Fibroblast of skin of right biceps (primary cell): ENCODE measurements at places on chromosomes 5 and 9.

DNA sequence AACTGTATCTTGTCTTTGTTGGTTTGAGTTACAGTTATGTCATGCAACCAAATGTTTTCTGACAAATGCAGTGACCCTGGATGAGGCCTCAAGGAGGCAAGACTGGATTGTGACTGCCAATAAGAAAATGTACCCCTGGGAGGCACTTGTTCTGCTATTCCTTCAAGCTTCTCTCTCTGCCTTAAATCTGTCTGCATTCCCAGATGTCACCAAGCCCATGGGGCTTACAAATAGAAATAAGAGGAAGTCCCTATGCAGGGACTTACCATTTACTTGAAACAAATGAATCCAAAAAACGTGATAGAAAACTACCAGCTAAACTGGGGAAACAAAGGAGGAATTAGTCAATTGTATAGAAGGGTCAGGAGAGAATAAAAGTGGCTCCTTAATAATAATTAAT, 8.2 kb upstream of the PARP8 start:
- no peak for DNase-seq

DNA sequence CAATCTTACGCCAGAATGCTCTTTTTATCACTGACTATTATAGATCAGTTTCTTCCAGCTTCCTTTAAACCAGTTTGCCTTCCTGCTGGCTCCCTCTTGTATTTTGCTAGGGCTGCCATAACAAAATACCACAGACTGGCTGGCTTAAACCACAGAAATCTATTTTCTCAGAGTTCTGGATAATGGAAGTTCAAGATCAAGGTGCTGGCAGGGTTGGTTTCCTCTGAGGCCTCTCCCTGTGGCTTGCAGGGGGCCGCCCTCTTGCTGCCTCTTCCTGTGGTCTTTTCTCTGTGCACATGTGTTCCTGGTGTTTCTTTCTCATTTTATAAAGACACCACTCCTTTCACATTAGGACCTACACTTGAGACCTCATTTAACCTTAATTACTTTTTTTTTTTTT, 6.8 kb upstream of the FXN start:
- no peak for DNase-seq

DNA sequence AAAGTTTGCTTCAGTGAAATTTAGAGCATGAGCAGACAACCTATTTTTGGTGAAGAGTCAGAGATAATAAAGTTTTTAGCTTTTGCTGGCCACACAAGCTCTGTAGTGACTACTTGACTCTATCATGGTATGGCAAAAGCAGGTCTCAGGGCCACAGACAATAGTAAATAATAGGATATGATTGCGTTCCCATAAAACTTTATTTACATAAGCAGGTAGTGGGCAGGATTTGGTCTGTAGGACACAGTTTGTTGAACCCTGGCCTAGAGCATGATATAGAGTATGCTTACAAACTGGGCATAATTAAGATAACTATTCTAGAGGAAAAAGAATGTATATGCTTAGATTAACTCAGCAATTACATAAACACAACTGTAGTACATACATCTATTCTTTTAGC, 30.1 kb downstream of the ITGA1 start:
- DNase-seq, result no peak

DNA sequence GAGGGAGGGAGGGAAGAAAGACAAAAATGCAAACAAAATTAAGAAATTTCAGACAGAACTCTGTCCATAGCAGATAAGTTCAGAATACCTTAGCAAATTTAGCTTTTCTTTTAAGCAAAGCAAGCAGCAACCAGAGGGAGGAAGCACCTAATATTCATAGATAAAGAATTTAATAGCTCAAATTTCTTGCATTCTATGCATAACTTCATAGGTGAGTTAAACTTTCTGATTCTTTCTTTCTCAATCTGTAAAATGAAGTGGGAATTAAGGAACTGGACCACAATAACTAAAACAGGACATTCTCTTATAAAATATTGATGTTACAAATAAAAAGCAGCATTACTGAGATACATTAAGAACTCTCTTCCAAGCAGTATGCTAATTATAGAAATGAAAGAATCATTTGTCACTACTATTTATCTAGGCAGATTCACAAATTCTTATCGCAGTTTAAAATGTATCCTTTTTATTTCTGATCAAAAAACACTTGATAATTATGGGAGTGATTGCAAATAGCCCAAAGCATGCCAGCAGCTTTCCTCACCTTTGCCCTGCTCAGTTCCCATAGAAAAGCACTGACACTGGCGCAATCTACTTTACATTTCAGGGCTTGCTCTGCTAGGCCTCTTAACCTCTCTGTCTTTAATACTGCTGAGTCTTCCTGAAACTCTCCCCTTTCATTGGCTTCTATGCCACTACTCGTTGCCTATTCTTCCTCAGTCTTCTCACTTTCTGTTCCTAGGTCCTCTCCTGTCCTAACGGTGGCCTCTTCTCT, 341.8 kb downstream of the PIK3R1 start:
- DNase-seq, result peak; percentile 72

GRCh38 chr5:160007514-160007913, 1.4 kb upstream of the TTC1 start:
- no peak for DNase-seq

DNA sequence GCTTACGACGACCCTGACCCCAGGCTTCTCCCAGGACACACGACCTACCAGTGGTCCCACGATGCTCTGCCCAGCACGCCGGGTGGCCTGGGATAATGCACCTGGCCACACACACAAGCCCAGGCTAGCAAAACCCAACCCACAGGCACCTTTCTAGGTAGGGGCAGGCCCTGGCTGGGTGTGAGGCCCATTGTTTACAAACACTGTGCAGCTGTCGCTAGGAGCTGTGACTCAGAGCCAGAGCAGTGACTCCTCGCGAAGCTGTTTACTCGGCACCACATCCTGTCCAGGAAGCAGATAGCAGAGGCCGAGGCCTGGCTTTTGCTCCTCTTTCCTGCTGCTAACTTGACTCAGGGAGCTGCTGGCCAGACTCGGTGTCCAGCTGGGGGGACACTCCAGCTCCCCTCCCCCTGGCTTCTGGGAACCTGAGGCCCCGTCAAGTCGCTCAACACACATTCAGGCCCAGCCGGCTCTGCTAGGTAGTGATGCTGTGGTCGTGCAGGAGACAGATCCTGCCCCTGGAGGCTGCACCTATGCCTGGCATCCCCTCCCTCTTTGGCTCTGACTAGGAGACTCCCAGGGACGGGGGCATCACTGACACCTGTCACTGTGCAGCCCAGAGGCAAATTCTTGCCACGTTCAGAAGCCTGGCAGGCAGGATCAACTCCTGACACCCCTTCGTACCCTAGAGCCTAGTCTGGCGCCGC, 12.8 kb upstream of the RALGDS start:
- DNase-seq, result peak; percentile 91

DNA sequence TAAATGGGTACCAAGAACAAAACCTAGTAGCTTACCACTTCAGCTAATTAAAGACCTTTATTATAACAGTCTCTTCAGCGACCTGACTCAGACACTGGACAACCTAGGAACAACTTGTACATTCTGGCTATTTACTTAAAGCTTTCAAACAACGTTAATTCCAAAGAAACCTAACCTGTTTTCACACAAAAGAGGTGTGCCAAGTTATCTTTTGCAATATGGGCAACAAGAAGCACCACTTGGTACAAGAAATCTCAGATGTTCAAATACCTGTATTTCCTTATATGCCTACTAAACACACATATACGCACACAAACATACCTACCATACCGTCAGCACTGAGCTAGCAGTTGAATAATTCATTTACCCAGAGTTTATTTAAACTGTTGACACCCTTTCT, 23.0 kb downstream of the RNF145 start:
- DNase-seq, result no peak

- DNase-seq, result no peak
These were observed 19.9 kb downstream of the VAV2 start for GRCh38 chr9:133971981-133972941.

GRCh38 chr9:133950192-133950591, 41.9 kb downstream of the VAV2 start:
- DNase-seq, result no peak

GRCh38 chr9:37978983-37979382, 75.1 kb upstream of the SLC25A51 start:
- DNase-seq, result no peak

GRCh38 chr5:143148771-143149170, 254.7 kb downstream of the NR3C1 start:
- DNase-seq, result peak; percentile 27

GRCh38 chr5:87829217-87829551, 416.5 kb upstream of the CCNH start:
- DNase-seq, result peak; percentile 42

GRCh38 chr5:22249209-22249729, 603.9 kb downstream of the CDH12 start:
- DNase-seq, result no peak

GRCh38 chr5:52787600-52788504, at the start of the genes ITGA1 and PELO:
Gene ITGA1 (plus strand): TSS chr5:52787916. CDS start chr5:52788354, 438 bp downstream.
Gene PELO (plus strand): TSS chr5:52787916. CDS start chr5:52800395, 12,479 bp downstream.
- peak; percentile 80 for DNase-seq

DNA sequence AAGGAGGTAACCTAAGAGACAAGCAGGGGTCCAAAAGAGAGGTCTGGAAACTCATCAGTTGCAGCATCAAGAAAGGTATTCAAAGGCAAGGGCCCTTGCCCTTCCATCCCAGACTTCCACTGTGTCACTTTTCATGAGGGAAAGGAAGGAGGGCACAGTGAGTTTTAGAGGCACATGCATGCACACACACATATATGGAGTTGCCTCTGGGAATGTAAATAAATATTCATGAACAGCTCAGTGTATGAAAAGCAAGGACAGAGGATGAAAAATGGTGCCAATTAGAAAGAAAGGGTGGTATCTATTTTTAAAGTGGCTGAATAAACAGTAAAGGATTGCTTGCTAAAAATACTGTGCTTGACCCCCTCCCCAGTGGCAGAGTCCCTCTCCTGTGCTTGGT, 105.3 kb upstream of the LRRTM2 start:
- no peak for DNase-seq
